ENCODE measurements at places on chromosomes 4 and X.

GRCh38 chrX:68686097-68686977 is 38.9 kb downstream of the STARD8 start:
- DNase-seq, result no peak

DNA sequence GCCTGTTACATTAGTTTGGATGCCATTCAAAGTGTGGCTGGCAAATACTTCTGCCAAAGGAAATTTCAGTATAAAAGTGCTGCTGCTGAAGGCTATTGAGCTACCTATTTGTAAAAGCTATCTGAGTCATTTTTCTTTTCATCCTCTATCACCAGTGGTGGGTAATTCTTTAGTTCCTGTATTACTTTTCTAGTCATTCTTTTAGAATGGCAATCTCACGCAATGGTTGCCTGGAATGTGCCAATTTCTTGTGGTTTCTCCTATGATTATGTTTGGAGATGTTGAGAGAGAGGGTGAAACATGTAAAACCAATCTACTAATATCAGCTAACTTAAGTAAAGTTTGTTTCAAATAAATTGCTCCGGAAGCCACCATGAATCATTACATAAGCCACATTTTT is 685.0 kb downstream of the RAPGEF2 start:
- peak; percentile 25 for DNase-seq

- peak; percentile 43 for DNase-seq
Measured at GRCh38 chr4:34250562-34250961, 1993.8 kb downstream of the ARAP2 start.

- DNase-seq, result no peak
Measured at GRCh38 chr4:166680796-166681195, 553.5 kb downstream of the SPOCK3 start.

GRCh38 chr4:98627531-98628257 is 30.7 kb downstream of the TSPAN5 start:
- no peak for DNase-seq

- DNase-seq, result no peak
Measured at GRCh38 chr4:189912170-189912569, 28.5 kb upstream of the FRG1 start.

GRCh38 chr4:80295336-80295735 is 28.9 kb downstream of the FGF5 start:
- no peak for DNase-seq

DNA sequence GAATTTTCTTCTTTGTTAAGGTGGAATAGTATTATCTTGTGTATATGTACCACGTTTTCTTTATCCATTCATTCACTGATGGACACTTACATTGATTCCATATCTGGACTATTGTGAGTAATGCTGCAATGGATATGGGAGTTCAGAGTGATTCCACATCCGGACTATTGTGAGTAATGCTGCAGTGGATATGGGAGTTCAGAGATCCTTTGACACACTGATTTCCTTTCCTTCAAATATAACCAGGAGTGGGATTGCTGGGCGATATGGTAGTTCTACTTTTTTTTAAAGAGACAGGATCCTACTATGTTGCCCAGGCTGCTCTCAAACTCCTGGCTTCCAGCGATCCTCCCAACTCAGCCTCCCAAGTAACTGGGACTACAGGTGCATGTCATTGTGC is 12.1 kb downstream of the TMEM156 start:
- no peak for DNase-seq

DNA sequence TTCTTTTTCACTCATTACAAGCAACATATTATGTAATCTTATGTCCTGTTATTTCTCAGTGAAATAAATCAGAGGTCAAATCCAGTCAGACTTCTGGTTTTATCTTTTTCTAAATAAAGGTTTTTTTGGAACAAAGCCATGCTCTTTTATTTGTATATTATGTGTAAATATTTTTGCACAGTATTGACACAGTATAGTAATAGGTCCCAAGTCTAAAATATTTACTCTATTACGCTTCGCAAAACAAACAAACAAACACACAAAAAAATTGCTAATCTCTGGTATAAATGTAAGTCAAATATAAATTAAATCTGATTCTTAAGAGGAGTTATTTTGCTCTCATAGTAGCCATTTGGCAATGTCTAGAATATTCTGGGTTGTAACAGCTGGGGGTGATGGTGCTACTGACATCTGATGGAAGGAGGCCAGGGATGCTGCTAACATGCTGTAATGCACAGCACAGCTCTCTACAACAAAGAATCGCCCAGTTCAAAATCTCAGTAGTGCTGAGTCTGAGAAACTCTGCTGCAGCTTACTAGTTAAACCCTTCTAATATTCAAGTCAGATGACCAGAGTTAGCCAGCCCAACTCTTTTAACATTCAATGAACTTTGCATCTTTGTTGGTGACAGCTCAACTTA is 602.1 kb downstream of the RAB28 start:
- no peak for DNase-seq

DNA sequence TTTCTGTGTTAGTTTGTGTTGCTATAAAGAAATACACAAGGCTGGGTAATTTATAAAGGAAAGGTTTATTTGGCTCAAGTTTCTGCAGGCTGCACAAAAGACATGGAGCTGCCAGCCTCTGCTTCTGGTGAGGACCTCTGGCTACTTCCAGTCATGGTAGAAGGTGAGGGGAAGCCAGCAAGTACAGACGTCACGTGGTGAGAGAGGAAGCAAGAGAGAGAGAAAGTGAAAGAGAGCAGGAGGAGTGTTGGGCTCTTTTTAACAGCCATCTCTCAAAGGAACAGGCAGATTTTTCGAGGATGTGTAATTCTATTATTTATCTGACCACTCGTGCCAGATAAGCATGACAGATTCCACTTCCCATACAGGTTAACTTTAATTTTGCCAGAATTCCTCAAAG is 1199.1 kb downstream of the ADGRL3 start:
- DNase-seq, result no peak

DNA sequence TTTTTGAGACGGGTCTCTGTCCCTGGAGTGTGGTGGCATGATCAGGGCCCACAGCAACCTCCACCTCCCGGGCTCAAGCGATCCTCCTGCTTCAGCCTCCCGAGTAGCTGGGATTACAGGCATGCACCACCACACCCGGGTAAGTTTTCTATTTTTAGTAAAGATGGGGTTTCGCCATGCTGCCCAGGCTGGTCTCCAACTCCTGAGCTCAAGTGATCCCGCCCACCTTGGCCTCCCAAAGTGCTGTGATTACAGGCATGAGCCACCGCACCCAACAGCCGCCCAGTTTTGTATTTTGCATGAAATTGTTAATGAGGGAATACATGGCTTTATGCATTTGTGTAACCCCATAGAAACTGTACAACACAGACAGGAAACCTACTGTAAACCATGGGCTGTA is 2.8 kb upstream of the ARHGAP4 start:
- DNase-seq, result no peak

- DNase-seq, result peak; percentile 44
Measured at GRCh38 chrX:39427906-39428305, 626.6 kb downstream of the MID1IP1 start.

GRCh38 chrX:106484233-106484632 is 127.5 kb upstream of the RADX start:
- no peak for DNase-seq

DNA sequence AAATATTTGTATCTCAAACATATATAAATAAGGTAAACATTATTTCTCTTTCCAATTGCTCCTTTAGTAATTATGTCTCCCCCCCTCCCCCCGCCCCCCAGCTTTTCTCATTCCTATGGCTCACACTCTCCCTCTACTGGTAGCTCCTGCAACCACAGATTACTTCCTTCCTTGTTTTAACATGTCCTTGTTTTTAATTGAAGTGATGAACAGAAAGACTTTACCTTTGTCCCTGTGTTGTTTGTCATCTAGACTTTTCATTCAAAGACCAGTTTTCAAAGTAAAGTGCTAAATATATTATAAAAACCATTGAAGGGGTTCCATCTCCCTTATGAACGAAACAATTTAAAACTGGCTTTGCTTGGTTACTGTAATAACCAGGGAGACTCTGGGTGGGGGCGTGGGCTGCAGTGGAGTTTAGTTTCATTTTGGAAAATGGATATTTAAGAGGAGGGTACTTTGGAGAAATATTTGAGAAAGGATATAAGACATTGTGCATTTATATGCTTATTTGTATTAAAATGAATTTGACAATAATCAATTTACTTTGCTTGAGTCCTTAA is 352.9 kb downstream of the RAPGEF2 start:
- peak; percentile 25 for DNase-seq

DNA sequence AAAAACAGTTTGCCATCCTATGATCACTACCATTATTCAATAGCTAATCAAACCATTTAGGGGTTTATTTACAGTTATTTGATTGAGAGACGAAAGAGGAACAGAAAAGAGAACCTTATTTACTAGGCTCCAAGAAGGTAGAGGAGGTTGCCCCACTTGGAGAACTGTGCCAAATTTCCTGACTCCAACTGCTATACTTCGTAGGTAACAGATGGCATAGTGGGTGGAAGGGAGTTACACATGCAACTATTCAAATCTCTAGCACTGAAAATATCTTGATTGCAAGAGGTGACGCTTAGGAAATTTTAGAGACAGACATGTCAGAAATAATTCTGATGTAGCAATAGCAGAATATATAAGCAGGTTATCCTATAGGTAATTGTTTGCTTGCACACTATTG is 38.0 kb upstream of the TMPRSS11F start:
- DNase-seq, result no peak

DNA sequence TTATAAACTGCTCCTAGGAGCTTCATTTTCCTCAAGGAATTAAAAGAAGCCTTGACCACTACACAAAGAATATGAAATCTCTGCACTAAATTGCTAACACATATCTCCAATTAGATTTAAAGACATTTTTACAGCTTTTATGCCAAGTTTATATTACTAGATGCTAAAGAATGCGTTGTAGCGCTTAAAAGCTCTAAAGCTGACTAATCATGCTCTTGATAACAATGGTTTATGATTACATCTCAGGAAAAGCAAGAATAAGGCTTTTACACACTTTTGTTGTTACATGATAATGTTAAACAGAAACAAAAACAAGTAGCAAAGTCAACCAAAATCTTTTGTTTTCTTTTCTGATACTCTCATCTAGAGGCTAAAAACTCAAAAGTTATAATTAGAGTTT is 44.7 kb downstream of the SLC10A7 start:
- DNase-seq, result no peak

DNA sequence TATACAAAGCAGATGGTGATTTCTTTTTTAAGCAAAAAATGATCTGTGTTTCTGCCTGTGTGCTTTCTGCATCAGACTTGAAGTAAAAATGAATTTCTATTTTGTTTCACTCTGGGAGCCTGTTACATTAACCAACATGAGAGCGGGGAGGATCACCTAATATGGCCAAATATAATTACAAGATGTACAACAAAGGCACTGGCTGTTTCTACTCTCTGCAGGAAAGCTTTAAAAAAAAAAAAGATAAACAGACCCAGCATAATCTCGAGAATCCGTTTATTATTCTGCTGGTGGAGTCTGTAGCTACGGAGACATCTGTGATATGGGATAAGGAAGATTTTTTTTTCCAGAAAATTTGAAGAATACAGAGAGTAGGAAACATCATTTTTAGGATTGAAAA is 103.6 kb downstream of the COMMD8 start:
- no peak for DNase-seq

DNA sequence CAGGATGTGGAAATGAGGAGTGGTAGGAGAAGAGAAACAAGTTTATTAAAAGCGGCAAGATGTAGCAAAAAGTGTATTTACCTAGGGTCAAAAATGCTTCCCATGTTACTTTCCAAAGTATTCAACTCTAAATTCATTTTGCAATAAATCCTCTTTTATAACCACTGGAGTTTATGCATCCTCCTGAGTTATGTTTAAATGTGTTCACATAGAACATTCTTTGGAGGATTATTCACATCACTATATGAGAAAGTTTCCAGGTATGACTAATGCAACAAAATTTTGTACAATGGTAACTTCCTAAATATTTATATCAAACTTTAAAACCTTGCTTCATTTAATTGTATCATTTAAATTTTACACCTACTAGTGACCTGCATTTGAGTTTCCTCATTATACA is 870.6 kb upstream of the SLIT2 start:
- DNase-seq, result no peak

GRCh38 chr4:38242822-38243387 is 282.7 kb downstream of the PTTG2 start:
- DNase-seq, result no peak

GRCh38 chr4:52588097-52588496 is 71.0 kb downstream of the USP46 start:
- no peak for DNase-seq

- DNase-seq, result no peak
Measured at GRCh38 chr4:92516450-92516849, 212.7 kb downstream of the GRID2 start.

DNA sequence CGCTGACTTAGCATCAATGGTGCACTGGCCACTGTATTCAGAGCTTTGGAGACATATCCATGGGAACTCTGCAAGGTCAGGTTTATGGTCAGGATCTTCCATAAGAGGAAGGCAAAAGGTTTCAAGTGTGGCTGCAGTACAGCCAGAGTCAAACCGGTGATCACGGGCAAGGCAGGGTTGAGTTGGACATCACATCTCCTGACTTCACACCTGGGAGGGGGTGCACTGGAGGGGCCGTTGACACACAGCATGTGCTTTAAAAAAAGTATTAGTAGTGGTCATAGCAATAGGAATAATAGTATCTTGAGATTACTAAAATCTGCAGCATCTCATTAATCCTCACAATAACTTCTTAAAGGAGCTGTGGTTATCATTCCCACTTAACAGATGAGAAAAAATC is 28.9 kb upstream of the MAN2B2 start:
- no peak for DNase-seq

DNA sequence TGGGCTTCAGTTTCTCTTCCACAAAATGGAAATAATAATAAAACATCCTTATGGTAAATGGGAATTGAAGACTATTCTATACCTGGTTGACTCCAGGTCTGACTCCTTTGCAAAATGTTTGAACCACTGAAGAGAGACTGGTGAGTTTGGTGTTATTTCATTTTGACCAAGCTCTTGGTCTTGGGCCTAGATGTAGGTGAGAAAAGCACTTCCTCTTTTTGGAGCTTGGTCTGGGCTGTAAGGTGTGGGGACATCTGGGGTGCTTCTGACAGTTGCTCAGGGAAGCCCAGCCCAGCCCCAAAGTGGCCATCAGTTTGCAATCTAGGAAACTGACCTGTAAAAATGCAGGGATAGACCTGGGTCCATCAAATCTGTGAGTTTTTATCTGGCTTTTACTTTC is 26.8 kb upstream of the SOD3 start:
- no peak for DNase-seq

Measured in stromal cell of bone marrow (primary cell).